ENCODE measurements at places on chromosomes 2 and 18.

DNA sequence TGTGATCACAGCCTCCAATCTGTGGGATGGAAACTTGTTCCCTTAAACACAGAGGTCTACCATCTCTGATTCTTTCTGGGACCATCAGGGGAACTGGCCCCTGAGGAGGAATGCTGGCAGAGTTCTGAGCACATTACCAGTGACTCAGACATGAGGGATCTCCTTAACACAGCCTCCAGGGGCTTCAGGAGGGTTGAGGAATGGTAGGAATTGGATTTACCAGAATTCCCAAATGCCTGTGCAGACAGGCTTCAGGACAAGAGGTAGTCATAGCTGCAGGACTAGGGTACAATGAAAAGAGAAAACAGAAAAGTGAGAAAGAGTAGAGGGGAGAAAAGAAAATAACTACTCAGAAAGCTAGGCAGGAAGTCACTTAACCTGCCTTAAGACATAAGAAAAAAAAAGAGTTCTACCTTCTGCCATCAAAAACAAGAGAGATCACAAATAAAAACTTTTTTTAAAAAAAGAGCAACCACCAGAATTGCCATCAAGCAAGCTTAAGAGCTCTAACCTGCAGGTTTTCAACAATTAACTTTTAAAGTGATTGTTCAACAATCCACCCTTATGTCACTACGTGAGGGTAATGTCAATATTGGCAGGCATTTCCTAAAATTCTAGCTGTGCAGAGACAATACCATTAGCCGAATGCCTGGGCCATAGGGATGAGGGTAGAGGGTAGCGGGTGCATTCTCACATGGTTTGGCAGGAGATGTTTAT is 524.4 kb downstream of the BCL11A start:
- H3K27ac ChIP-seq: no peak overlapping the region
- DNase-seq: no peak

GRCh38 chr18:4232656-4233055 is 222.5 kb downstream of the DLGAP1 start:
- no peaks in the 10 kb centered on the region for H3K4me1 ChIP-seq
- no peak overlapping the region for H3K27ac ChIP-seq
- no peak overlapping the region for H3K4me3 ChIP-seq
- H3K36me3 ChIP-seq: no peaks in the 10 kb centered on the region
- DNase-seq: no peak

- no peaks in the 10 kb centered on the region for H3K27me3 ChIP-seq
- no peak overlapping the region for H3K4me3 ChIP-seq
- H3K27ac ChIP-seq: no peak overlapping the region
- no peak for DNase-seq
- H3K4me1 ChIP-seq: no peaks in the 10 kb centered on the region
- H3K36me3 ChIP-seq: peaks cover 74% of the 10 kb centered on the region
Observed at GRCh38 chr2:86464652-86465051, 23.5 kb downstream of the KDM3A start.

DNA sequence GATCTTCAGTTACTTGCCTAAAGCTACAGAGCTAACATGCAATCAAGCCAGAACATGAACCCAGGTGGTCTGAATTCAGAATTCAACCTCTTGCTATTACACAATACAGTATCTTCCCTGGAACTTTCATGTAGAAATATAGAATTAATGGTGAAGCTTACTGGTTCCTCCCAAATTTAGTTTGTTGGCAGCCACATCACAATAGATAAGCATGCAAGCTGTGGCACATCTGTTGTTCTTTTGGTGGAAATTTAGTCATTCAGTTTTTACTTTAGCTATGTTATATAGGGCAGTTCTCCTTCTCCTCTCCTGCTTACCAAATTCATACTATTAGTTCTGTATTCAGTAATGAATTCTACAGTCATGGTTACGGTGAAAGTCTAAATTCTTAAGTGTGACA is 101.0 kb upstream of the RNF152 start:
- H3K36me3 ChIP-seq: no peaks in the 10 kb centered on the region
- H3K27me3 ChIP-seq: no peaks in the 10 kb centered on the region
- H3K4me1 ChIP-seq: no peaks in the 10 kb centered on the region
- no peak for DNase-seq

- H3K27me3 ChIP-seq: no peaks in the 10 kb centered on the region
- no peak overlapping the region for H3K27ac ChIP-seq
- no peaks in the 10 kb centered on the region for H3K4me1 ChIP-seq
- DNase-seq: no peak
- H3K36me3 ChIP-seq: no peaks in the 10 kb centered on the region
Observed at GRCh38 chr2:127826047-127826446, 15.1 kb upstream of the WDR33 start.

GRCh38 chr2:72833084-72833714 is 7.4 kb upstream of the EXOC6B start:
- H3K4me1 ChIP-seq: no peaks in the 10 kb centered on the region
- H3K27me3 ChIP-seq: no peaks in the 10 kb centered on the region
- H3K4me3 ChIP-seq: no peak overlapping the region
- no peak for DNase-seq
- H3K27ac ChIP-seq: no peak overlapping the region

DNA sequence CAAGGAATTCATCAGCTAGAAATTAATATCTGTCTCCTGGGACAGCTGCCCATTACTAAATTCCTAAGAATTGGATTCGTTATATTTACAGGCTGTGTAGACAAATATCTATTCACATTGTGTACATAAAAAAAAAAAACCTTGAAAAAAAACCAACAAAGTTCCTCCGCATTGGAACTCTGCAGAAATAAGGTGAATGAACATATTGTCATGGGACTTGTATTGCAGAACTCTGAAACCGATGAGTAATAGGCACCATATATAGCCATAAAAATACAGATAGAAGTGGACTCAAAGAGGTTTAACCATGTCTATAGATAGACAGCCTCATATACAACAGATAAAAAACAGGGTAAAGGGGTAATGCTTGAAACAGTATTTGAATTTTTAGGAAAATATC is 909.9 kb upstream of the CHAC2 start:
- no peaks in the 10 kb centered on the region for H3K36me3 ChIP-seq
- H3K4me1 ChIP-seq: no peaks in the 10 kb centered on the region
- H3K27ac ChIP-seq: no peak overlapping the region
- H3K27me3 ChIP-seq: no peaks in the 10 kb centered on the region
- no peak for DNase-seq
- H3K4me3 ChIP-seq: no peak overlapping the region

GRCh38 chr18:26496528-26496927 is 51.8 kb downstream of the KCTD1 start:
- no peak overlapping the region for H3K27ac ChIP-seq
- no peak overlapping the region for H3K4me3 ChIP-seq
- DNase-seq: no peak
- H3K27me3 ChIP-seq: no peaks in the 10 kb centered on the region
- H3K4me1 ChIP-seq: no peaks in the 10 kb centered on the region

- H3K4me1 ChIP-seq: no peaks in the 10 kb centered on the region
- no peaks in the 10 kb centered on the region for H3K27me3 ChIP-seq
- no peak overlapping the region for H3K27ac ChIP-seq
- no peak overlapping the region for H3K4me3 ChIP-seq
Observed at GRCh38 chr2:156322686-156323231, 9.8 kb downstream of the NR4A2 start.

DNA sequence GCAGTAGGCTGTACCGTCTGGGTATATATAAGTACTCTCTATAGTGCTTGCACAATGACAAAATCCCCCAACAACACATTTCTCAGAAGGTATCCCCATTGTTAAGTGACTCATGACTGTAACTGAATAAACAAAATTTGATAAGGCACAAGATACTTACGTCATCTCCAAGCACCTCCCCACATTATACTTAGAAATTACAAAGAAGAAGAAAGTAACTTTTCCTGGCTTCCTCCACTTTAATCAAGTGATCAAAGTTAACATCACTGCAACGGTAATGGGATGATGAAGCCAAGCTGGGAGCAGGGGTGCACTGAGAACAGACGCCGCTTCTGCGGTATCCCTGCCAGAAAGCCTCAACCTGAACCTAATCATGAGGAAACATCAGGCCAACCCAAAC is 9.7 kb downstream of the TNS1 start:
- H3K36me3 ChIP-seq: no peaks in the 10 kb centered on the region
- H3K27ac ChIP-seq: no peak overlapping the region
- no peak overlapping the region for H3K4me3 ChIP-seq
- peaks cover 5% of the 10 kb centered on the region for H3K4me1 ChIP-seq

- no peaks in the 10 kb centered on the region for H3K27me3 ChIP-seq
- H3K36me3 ChIP-seq: peaks cover under 1% of the 10 kb centered on the region
- H3K4me3 ChIP-seq: no peak overlapping the region
- no peaks in the 10 kb centered on the region for H3K4me1 ChIP-seq
- H3K27ac ChIP-seq: no peak overlapping the region
- no peak for DNase-seq
Observed at GRCh38 chr2:53752385-53752784, 15.2 kb upstream of the CHAC2 start.
